ENCODE measurements at places on chromosomes 6 and 20.

GRCh38 chr20:34567892-34568865 is 9.7 kb downstream of the MAP1LC3A start:
- DNase-seq: no peak

DNA sequence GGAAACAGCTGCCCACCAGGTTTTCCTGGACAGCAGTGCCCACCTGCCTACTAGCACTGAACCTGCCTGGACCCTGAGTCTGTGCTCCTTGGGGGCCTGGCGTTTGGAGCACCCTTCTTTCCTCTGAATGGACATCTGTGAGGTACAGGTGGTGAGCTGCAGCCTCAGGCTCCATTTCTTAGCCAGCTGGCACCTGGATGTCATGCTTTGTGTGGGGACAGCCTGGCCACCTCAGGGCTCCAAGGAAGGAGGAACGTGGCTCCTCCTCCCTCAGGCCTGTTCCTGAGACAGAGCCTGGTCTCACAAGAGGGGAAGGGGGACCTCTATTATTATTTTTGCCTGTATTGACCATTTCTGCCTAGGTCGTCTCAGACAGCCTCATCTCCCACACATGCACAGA is 8.1 kb downstream of the TMEM151B start:
- DNase-seq: no peak

DNA sequence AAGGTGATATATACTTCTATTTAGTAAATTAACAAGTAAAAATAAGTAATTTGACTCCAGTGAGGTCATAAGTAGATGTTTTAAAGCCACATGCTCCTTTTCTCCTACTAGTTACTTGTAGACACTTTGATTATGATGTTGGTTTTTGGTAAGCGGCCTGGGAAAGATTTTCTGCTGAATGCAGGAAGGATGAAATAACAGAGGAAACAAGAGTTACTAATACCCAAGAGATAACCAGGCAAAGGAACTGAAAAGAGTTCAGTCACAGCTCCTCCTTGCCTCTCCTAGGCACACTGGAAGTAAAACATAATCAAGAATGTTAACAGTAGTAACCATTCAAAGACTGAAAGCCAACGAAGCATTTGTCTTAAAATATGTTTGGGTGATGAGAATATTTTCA is 203.3 kb downstream of the RNGTT start:
- no peak for DNase-seq

DNA sequence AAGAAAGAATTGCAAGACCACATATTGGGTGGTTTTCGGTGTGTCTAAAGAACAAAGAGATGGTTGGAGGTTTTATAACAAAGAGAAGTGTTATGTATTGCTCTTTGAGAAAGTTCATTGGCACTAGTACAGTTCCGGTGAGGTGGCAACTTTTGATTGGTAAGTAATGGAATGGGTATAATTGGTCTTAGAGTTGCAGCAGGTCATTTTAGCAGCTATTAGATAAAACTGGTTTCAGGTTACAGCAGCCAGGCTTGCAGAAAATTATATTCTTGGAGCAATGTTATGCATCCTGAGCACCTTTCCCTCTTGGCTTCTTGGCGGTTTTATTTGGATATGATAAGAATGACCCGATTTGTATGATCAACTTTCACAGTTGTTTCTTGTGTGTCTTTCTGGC is 12.3 kb upstream of the SSTR4 start:
- DNase-seq: no peak

DNA sequence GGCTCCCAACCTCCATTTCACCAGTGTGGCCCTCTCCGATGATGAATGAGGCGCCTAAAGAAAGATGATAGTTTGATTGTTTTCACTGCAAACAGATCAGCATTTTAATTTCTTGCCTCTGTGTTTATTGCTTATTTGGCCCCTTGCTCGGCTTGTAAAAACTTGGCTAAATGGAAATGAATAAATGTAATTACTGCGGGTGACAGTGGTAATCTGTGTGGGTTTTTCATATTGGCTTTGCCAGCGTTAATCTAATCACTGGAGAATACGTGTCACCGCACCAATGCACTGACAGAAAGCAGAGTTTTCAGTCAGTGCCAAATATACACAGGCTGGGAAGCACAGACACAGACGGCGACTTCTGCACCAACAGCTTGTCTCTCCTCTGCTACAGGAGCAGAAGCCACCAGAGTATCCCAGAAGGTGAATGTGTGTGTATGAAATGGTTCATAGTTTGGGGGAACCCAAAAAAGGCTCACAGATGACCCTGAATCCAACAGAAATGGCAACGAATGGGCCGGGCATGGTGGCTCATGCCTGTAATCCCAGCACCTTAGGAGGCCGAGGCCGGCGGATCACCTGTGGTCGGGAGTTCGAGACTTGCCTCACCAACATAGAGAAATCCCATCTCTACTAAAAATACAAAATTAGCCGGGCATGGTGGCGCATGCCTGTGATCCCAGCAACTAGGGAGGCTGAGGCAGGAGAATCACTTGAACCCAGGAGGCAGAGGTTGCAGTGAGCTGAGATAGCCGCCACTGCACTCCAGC is 534.0 kb downstream of the PKHD1 start:
- DNase-seq: no peak

- no peak for DNase-seq
Measured at GRCh38 chr20:14785065-14785743, 447.8 kb upstream of the FLRT3 start.

DNA sequence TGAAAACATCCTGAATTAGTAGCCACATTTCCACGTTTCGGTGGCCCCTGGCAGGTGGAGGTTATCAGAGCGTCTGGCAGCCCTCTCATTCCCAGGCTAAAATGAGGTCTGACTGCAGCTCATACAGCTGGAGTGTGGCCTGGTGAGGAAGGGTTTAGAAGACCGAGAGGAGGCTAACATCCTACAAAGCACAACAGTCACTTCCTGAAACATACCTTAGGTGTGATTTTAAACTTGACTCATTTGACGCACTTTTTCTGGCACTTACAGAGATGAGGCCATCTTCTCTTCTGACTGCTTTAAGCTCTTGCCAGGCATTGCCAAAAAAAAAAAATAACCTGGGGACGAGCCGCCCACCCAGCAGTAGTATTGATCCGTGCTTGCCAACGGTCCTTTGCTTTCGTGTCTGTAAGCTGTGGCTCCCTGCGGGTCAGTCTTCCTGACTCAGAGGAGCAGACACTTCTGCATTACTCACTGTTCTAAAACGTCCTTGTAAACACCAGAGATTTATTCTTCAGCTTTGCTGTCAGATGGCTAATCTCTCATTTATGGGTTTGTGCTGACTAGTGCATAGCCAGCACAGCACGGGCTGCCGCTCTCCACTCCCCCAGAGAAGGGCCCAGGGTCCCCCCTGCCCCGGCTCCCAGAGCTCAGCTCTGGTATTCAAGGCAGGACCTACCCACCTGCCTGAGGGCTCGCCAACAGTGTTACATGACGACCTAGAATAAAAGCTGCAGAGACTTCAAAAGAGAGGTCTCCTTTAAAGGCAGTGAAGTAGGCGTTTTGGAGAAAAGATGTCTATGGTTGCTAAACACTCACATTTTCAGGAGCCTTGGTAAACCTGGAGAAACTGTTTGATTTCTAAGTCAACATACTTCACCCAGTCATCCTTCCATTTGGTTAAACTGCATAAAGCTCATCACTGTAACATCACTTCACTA is 78.5 kb upstream of the FRMD1 start:
- DNase-seq: no peak

DNA sequence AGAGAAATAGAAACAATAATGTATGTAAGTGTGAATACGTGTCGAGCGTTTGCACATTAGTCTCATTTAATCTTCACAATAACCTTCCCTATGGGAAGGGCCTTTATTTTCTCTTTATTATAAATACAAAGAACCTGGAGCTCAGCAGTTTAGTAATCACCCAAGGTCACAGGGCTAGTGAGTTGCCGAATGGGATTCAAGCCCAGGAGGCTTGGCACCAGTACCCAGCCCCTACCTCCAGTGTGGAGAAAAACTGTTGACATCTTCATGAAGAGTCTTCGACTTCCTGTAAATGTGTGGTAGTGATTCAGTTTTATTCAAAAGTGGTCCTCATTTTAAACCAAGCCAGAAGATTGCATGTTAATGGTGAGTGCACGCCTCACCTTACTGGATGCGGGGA is 162.8 kb downstream of the SCML4 start:
- no peak for DNase-seq

GRCh38 chr6:132464538-132465256 is 48.2 kb downstream of the STX7 start:
- DNase-seq: no peak

GRCh38 chr20:47546184-47547033 is 44.7 kb downstream of the NCOA3 start:
- no peak for DNase-seq

GRCh38 chr6:168050881-168051586 is 28.0 kb downstream of the FRMD1 start:
- DNase-seq: no peak

DNA sequence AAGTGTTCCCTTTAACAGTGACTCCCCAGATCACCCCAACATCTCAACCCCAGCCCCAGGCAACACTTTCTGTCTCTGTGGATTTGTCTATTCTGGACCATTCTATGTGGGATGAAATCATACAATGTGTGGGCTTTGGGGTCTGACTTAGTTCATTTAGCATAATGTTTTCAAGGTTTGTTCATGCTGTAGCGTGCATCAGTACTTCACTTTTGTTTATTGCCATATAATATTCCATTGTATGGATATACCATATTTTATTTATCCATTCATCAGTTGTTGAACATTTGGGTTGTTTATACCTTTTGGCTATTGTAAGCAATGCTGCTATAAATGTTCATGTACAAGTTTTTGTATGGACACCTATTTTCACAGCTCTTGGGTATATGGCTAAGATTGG is 31.0 kb downstream of the FOXF2 start:
- no peak for DNase-seq

DNA sequence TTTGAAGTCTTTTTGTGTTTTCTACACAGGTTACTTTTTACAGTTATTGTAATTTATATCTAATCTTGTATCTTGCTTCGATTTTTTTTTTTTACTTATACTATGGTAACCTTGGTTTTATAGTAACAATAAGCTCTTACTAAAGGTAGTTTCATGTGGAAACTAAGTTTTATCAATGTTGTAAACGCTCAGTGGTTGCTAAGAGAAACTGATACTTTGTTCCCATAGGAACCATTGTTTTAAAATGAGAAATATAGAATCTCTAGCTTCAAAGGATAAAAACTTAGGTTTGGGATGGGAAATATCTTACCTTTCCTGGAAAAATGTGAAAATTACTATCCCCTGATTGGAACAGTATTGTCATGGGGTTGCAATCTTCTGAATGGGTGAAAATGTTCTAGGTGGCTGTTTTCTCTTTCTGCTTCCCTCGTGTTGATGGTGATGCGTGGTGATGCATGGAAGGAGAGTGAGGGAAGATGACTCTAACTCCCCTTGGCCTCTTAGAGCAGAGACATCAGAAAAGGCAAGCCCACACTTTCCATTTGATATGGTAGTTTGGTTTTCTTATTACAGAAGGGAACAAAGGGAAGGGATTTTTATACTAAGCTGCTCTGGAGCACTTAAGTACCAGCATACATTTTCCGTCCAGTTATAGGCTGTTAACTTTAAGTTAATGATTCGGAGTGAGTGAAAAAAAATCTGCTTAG is 23.5 kb upstream of the BACH2 start:
- DNase-seq: no peak

GRCh38 chr6:43497689-43498088 is 12.5 kb downstream of the LRRC73 start:
- no peak for DNase-seq

DNA sequence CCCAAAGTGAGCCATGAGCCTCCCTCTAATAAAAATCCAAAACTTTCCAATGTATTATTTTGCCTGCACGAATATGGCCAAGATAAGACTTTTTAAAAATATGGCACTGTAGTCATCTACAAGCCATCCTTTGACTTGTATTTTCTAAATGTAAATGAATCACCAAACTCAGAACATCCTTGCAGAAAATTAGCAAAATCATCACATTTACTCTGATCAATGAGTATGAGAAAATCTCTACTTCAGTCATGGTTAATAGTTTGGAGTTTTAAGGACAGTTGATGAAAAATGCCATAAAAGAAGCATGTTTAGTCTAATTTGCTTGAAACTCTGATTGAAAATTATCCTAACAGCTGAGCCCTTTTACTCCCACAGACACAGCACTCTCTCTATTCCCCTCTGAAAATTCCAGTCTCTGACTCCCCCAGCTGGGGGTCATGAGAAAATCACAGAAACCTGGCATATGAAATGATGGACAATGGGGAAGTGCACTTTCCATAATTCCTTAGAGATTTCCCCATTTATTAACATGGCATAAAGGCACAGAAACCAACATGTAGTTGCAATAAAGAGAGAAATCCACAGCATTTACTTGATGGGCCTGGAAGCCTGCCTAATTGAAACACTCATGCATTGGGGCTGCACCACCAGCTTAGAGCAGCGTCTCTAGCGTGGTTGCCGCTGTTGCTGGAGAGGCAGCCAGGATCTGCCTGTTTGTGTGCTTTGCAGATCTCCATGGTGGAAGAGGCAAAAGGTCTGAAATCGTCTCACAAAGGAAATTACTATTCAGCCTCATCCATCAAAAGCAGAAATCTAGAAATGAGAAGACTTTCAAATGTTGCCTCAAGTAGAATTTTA is 214.0 kb downstream of the WDR27 start:
- no peak for DNase-seq

DNA sequence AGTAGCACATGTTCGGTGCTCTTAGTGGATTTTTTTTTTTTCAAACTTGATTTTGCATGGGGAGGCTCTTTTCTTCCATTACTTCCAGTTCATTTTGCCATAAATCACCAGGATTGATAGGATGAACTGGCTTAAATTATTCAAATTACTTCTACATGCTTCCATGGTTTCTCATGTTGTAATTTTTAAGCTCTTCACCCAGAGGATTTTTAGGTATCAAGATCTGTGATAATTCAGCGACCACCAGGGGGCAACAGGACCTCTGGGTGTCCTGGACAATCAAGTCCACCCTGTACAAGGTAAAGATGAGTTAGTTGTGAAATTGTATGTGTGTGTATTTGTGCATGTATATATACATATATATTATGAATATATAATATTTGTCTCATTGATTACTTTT is 4.2 kb upstream of the EPHA7 start:
- no peak for DNase-seq

- DNase-seq: no peak
Measured at GRCh38 chr6:40179496-40179895, 245.2 kb upstream of the MOCS1 start.

GRCh38 chr6:90351696-90352095 is 55.1 kb upstream of the BACH2 start:
- DNase-seq: no peak

DNA sequence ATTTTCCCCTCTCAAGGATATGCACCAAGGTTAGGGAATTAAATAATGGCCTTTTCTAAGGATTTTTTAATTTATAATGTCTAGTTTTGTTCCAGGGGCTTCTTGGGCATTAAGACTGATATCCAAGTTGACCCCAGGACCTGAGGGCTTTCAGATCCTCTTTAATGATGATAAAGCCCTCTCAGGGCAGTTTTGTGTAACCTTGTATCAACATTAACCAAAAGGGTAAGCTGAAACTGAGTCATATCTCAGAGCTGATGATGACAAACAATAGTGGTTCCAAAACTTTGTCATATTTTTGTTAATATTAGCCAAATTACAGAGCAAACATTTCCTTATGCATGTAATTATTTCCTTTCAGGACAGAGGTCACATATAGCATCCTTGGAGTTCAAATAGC is 309.4 kb upstream of the MAN1A1 start:
- DNase-seq: no peak

- DNase-seq: no peak
Measured at GRCh38 chr20:12074111-12074655, 156.5 kb downstream of the BTBD3 start.

- DNase-seq: no peak
Measured at GRCh38 chr20:1577906-1578305, 20.4 kb upstream of the SIRPD start.

- no peak for DNase-seq
Measured at GRCh38 chr6:150600010-150600300, 270 bp downstream of the PLEKHG1 start.
